Ecto neural progenitor cell (in vitro differentiated cells): ENCODE measurements at places on chromosomes 1 and 21.

DNA sequence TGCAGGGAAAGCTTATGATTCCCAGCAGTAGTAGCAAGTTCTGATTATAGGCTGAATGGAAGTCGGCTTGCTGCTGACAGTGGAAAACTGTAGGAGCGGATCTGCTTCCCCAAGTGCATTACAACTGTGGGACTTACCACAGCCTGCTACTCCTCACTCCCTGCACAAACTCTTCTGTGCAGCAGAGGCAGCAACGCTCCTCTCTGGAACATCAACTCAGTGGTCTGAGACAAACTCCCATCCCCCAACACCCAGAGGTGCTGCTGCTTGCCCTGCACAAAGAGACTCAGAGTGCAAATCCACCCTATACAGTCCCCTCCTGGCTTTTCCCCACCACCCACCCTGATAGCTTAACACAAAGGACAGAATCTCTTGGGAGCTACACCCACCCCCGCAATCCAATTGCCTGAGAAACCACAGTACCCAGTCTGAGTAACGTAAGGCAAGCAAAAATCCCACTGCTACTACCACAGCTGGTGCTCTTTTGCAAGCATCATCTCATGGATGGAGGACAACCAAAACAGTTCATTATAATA lies 1455.2 kb downstream of the AMY1C start:
- no peak for DNase-seq

DNA sequence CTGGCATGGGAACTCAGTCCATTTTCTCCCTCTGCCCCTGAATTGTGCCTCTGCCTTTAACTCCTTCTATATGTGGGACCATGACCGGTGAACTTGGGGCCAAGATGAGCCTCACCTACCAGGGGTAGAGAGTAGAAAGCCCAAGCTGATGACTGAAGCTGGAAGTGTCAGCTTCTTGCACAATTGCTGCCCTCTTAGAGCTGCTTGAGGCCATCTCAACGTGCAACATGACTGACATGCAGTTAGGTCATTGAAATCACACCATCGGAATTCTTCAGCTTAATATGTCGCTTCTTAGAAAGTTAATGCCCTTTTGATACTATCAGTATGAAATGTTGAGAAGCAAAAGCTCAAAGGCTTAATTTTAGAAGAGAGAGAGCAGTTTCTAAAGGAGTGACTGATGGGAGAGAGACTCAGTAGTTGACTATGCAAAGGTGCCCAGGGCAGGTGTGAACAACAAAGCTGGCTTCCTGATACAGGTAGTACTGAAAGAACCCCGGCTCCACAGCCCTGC lies 89.4 kb upstream of the UBE2U start:
- DNase-seq: no peak

GRCh38 chr1:94866164-94866807 lies 46.1 kb downstream of the SLC44A3 start:
- no peak for DNase-seq

- no peak for DNase-seq
Measured at GRCh38 chr1:183163316-183163715, 22.7 kb upstream of the LAMC2 start.

DNA sequence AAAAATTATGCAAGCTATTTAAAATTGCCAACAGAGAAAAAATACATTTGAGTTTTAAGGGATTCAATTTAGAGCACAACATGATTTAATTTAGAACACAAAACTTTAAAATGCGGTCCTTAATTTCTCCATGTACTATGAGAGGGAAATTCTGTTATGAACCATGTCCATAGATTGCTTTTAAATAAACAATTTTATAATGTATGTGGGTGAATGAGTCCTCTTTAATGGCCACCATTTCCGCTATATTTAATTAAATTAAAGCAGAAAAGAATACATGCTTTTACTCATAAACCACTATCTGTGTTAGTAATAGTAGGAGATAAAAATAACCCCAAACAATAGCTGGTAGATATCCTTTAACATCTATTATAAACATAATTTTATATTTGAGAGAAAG lies 914.6 kb downstream of the LTN1 start:
- DNase-seq: no peak

DNA sequence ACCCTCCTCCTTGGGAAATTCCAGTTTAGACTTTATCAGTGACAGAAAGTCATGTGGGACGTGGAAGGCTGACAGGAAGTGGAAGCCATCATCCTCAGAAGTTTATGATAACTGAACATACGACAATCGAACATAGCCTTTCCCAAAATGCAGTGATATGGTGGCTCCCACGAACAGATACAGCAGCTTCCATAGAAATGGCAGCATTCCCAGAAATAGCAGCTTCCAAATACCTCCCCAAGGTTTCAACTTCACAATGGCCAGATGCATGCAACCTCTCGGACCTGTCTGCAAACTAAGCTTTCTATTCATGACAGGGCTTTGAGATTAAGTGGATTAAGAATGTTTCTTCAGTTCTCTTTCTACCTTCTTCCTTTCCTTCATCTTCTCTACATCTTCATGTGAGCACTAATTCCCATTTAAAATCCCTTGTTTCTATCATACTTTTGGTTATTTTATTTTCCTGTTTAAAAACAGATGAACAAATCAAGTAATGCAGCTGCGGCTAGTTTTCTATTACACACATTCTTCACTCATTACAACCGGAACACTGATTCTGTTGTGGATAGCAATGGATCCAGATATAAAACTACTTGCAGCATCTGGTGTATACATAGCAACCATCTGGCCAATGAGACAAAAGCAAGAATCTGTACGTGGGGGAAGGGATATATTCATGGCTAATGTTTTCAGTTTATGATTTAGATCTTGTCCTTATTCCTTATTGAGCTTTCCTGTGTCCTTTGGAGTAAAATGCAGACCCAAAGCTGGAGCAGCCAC lies 304.8 kb downstream of the BRINP3 start:
- DNase-seq: no peak

- DNase-seq: peak; percentile 72
Measured at GRCh38 chr21:42570841-42571387, 57.3 kb downstream of the SLC37A1 start.

DNA sequence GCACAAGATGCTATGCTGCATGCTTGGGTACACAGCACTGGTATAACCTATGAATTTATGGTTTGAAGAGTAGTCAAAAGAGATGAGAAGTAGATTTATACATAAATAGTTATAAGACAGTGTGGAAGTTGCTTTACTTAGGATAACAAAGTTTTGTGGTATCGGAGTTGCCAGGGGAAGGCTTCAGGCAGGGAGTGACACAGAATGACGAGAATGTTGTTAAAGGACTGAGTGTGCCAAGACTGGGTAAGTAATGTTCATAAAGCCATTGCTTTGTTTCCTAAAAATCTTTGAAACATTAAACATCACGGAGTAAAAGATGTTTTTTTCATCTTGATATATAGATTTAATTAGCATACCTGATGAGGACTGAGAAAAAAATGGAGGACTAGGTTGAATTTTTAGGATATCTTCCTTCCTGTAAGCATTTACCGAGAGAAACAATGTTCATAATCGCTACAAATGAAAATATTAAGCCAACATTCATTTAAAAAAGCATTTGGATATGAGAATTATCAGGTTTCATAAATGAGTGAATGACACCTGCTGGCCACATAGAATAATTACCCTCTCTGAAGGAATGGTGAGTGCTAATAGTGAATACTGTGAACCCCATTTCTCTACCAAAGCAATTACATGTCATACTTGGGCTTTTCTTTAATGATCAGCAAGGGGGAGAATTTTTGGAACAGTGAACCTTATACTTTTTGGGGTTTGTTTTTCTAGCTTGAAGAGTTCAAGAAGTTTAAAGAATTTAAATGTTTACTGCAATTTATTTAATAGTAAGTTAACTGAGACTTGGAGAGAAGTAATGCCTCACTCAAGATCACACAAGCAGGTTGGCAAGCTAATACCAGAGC lies 28.4 kb downstream of the EXTL2 start:
- no peak for DNase-seq

GRCh38 chr1:92859400-92860039 lies 27.7 kb downstream of the RPL5 start:
- no peak for DNase-seq
